Astrocyte of the spinal cord (primary cell): ENCODE measurements at places on chromosomes 5 and 9.

GRCh38 chr5:101687349-101687985, 608.6 kb downstream of the SLCO4C1 start:
- peak; percentile 25 for DNase-seq

DNA sequence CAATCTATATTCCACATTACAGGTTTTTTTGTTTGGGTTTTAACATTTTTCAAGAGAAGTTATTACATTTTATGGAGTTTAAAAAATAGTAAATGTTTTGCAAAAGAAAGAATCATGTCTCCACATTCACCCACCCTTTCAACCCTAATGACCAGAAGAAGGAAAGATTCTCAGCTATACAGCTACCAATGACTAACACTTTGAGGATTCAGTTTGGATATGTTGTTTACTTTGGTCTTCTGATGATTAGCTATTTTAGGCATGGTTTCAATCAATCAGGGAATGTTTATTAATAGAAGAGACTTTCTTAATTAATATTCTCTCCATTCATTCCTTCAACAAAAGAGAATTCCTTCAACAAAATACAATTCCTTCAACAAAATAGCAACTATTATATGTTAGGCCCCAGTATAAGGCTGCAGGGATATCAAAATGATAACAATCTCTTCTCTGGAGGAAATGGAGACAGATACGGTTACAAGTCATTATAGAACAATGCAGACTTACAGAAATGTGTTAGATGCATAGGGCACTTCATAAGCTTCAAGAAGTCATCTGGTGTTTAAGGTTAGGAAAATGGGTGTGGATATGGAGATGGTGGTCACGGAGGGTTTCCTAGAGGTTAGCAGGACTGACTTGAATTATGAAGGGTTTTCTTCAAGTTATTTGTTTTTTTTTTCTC, 9.3 kb upstream of the NR3C1 start:
- no peak for DNase-seq

DNA sequence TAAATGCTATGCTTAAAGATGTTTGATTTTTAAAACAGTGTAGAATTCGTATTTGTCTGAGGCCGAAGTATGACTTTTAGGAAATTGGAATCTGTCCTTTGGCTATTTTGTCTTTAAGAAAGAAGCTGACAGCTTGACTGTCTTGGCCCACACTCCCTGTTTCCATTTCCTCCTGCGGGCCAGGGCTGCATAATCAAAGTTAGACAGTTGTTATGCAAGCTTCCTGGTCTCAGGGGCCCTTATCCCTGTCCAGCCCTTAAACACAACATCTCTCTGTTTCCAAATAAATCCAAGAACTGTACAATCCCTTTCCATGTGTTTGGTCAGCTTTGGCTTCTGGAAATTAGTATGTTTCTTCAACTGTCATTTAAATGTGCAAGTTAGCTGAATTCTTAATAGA, 54.6 kb upstream of the ECM2 start:
- DNase-seq, result peak; percentile 30

- DNase-seq, result no peak
Observed at GRCh38 chr9:136900556-136900955, 14.2 kb downstream of the TRAF2 start.

- no peak for DNase-seq
Observed at GRCh38 chr5:74767579-74767913, 497 bp downstream of the NSA2 start.

DNA sequence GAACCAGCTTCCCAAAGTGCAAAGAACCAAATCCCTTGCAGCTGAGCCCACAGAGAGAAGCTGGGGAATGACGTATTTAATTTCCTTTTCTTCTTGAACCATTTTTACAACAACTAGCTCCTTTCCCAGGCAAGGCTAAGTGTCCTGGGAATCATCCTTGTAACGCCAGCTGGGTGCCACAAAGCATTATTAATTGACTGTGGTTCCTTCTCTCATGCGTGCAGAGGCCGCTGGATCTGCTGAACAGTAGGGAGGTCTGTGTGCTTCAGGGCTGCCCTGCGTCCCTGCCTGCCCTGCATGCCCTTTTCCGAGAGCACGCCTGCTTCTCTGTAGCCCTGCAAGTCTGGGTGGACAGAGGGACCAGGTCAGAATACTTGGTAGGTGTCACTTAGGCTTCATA, 124.1 kb upstream of the OTULINL start:
- DNase-seq, result no peak

DNA sequence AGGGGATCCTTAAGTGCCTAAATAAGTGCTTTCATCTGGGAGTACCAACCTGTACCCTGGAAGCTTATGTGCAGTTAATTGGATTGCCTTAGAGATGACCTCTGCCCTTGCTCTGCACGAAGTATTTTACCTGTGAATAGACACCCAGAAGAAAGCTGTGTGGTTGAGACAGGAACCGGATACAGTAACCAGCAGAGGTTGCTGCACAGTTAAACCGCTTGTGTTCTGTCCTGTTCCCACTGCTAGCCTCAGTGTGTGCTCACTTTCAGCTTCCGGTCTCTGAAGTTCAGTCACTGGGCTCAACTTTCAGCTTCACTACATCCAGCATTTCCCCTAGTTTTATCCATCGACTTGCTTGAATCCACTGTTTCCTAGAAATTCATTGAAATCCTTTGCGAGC, 185.3 kb downstream of the FAM170A start:
- no peak for DNase-seq

DNA sequence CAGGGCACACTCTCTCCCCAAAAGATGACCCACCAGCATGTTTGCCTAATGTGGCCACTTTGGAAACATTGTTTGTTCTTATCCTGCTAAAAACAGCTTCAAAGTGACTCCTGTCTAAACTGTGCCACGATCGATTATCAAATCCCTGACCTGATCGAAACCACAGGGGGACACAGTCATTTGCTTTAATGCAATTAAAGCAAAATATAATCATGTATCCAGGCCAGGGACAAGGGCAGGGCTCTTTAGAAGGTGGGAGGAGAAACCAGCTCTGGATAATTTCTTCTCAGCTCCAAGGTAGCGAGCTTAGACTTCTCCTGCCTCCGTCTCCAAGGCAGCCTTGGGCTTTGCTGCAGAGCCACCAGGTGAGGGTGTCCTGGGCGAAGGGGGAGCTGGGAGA, 95.0 kb upstream of the HAND1 start:
- DNase-seq, result no peak

DNA sequence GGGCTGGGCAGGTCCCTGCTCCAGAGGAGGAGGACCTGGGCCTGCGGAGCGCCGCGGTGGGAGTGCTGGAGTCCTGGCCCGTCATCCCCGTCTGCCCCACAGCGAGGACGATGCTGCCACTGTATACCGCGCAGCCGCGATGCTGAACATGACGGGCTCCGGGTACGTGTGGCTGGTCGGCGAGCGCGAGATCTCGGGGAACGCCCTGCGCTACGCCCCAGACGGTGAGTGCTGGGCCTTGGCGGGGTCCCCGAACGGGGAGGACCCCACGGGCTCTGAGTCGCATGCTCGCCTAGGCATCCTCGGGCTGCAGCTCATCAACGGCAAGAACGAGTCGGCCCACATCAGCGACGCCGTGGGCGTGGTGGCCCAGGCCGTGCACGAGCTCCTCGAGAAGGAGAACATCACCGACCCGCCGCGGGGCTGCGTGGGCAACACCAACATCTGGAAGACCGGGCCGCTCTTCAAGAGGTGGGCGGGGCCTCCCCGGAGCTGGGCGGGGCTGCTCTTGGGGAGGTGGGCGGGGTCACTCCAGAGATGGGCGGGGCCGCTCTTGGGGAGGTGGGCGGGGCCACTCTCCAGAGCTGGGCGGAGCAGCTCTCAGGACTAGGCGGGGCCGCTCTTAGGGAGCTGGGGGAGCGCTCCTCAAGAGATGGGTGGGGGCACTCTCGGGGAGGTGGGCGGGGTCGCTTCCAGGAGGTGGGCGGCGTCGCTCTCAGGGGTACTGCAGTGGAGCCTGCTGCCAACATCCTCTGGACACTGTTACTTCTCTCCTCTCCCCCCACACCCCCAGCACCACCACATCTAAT, 13.1 kb downstream of the LRRC26 start:
- DNase-seq, result peak; percentile 26

- peak; percentile 97 for DNase-seq
Observed at GRCh38 chr5:41794471-41794870, 75.8 kb downstream of the OXCT1 start.

DNA sequence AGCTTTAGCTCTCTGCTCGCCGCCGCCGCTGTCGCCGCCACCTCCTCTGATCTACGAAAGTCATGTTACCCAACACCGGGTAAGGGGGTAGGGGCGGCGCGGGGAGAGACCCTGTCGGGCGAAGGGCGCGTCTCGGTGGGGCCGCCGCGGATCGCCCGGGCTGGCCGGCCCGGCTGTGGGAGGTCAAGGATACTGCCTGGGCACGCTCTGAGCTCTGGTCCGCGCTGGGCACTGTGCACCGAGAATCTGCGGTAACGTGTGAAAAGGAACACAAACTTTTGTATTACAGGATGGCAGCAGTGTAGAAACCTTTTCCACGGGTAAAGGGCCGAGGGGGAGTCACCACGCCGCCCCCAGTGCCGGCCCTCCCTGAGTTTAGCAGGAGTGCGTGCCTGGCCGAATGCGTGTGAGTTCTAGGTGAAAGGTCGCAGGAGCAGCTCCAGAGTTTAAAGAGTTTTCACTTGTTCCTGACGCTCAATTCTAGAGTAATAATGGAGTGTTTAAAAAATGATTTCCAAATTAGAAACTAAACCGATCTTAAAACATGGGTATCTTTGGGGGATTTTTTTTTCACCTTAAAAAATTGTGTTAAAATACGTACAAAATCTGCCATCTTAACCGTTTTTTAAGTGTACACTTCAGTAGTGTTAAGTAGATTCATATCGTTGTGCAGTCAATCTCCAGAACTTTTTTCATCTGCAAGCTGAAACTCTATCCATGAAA, at the start of gene HSDL2:
Gene HSDL2, plus strand, starts transcription at position 7 of the 723 bp plus-strand sequence. Its CDS starts 56 bp downstream, at position 63.
- DNase-seq, result no peak

DNA sequence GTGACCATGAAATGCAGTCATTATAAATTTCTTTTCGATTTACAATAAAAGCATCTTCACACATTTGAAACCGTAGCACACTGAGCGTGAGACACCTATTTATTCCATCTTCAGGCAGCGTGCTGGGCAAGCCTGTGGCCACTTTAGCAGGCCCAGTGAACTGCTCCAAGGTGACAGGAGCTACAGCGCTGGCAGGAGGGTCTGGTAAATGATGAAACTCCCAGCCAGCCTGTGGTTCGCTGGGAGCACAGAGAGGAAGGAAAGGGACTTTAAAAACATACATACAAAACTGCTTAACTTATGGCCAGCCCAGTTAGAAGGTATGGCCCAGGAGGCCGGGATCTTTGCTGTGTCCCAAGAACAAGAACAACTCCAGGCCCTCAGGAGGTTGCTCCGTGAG, 5.1 kb downstream of the RAPGEF1 start:
- DNase-seq, result no peak

GRCh38 chr9:97983589-97984187, 547 bp downstream of the ANP32B start:
- no peak for DNase-seq

DNA sequence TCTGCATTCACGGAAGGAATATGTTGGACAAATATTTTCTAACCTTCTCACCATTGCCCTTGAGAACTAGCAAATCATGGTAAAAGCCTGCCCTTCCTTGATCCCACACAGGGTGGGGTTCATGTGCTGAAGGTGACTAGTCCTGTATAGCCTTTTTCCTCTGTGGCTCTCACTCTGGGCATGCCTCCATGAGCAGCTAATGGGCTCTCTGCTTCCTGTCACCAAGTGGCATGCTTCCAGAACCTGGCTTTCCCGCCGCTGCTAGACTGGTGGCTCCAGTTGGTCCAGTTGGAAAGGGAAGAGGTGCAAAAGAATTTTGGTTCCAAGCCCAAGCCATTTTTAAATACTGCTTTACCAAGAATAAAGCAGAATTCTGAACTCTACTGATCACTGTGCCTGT, 35.5 kb downstream of the FBXO10 start:
- no peak for DNase-seq

GRCh38 chr5:91850031-91850430, 466.9 kb upstream of the ARRDC3 start:
- peak; percentile 51 for DNase-seq

DNA sequence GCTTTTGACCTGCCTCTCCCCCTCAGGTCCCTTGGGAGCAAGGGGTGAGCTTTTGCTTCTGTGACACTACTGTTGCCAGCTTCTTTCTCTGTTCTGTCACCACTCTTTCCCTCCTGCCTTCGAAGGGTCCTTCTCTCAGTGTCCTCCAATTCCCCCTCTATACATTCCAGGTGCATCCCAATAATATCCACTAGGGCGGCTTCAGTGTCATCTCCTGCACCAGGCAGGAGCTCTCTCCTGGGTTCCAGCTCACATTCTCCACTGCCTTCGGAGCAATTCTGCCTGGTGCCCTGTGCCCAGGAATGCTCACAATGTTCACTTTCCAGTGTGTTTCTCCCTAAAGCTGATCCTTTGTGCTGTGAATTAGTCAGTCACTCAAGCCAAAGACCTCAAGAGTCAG, 83.9 kb upstream of the CXCL14 start:
- no peak for DNase-seq

- peak; percentile 39 for DNase-seq
Observed at GRCh38 chr5:42005561-42006153, 80.6 kb downstream of the FBXO4 start.

DNA sequence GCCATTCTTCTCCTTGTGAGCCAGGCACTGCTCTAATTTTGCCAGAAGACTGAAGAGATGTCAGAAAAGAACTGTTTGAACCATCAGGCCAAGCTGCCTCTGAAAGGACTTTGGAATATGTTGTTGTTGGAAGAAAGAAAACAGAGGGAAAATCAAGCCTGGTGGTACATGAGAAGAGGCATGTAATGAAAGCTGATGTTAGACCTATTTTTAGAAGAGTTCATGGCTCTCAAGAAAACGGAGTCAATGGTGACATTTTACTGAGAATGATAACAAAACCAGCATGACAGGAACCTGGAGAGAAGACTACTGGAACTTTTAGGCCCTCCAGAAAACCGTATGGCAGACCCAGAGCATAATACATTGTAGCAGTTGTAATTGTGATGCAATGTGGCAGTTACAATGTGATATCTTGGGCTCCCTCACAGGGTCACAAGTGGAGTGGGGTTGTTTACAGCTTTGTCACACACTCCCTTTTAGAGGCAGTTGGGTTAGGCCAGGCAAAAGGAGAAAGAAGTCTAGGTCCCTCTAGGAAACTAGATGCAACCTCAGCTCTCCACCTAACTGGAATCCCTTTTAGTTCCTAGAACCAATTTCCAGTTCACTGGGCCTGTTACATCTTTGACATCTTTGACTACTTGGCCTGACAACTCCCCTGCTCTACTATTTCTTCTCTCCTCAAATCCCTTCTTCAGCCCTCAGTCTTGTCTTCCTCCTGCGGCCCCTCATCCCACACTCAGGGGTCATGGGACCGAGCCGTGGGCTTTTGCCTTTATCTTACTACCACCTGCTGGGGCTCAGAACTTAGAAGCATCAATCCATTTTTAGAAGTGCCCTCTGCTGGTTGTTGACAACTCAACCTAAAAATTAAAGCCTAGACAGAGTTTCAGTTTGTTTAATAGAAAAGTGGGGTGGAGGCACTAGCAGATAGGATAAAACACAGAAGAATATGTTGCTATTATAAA, 61.2 kb upstream of the JAK2 start:
- peak; percentile 44 for DNase-seq

- no peak for DNase-seq
Observed at GRCh38 chr9:137461663-137462395, 2.7 kb upstream of the NSMF start.

- DNase-seq, result no peak
Observed at GRCh38 chr5:115542086-115542485, 2.5 kb downstream of the FEM1C start.
